Stimulated activated CD4-positive, alpha-beta T cell treated with anti-CD3 and anti-CD28 coated beads, Interleukin-12 subunit alpha, Interleukin-12 subunit beta, amount 100 ng/mL, for 24 hours (primary cell): ENCODE measurements at places on chromosomes 3 and 15.

DNA sequence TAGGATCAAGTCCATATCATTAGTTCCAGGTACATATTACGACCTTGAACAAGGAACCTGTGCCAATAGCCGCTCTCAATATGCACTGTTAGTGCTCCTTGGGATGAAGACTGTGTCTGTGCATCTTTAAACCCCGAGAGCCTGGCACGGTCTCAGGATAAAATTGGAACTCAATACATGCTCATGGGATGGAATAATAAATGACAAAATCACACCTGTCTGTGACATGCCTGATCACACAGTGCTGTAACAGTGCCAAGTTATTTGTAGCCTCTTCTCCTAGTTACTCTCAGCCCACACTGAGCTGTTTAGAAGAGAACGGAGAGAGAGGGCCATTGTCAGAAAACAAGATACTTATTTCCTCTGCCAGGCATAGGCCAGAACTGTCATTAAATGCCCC lies 82.2 kb downstream of the SSR3 start:
- no peak for DNase-seq

- no peak for DNase-seq
Measured at GRCh38 chr3:55875113-55875512, 388.0 kb upstream of the WNT5A start.

DNA sequence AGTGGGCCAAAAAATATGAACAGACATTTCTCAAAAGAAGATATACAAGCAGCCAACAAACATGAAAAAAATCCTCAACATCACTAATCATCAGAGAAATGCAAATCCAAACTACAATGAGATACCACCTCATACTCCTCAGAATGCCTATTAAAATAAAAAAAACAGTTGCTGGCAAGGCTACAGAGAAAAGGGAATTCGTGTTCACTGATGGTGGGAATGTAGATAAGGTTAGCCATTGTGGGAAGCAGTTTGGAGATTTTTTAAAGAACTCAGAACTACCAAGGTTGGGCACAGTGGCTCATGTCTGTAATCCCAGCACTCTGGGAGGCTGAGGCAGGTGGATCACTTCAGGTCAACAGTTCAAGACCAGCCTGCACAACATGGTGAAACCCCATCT lies 27.8 kb upstream of the C15orf40 start:
- DNase-seq, result no peak

- DNase-seq, result no peak
Measured at GRCh38 chr15:74982183-74982582, 13.2 kb upstream of the SCAMP5 start.

DNA sequence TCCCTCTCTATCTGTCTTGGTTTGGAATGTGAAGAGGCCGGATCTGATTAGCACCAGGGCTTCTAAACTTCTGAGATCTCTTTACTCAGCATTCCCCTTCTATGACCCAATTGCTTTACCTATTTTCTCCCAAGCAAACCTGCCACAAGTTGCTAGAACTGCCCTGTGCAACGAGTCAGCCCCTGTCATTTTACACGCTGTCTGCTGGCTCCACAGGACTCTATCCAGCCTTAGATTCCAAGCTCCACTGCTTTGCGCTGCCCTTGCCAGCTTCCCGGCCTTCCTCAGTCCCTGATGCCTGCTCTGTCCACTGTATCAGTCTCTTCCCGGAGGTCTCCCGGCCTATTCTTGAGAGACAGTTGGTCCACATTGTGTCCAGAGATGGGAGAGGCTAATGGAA lies 12.3 kb downstream of the CEP19 start:
- no peak for DNase-seq

- no peak for DNase-seq
Measured at GRCh38 chr3:133441867-133442270, 42.0 kb downstream of the BFSP2 start.

- DNase-seq, result no peak
Measured at GRCh38 chr3:113832477-113833164, 6.0 kb upstream of the GRAMD1C start.

DNA sequence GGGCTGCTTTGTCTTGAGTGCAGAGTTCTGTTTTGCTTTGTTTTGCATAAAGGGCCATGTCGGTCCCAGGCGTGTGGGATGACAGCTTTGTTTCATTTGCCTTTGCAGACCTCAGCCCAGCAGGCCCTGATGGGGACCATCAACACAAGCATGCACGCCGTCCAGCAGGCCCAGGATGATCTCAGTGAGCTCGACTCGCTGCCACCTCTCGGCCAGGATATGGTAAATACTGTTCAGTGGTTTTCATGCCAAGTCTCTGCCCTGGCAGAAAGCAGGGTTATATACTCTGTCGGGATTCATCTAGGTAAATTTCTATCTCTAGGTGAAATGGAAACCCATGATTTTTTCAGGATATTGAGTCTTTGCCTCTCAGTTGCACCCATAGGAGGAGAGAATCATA lies 343.9 kb upstream of the TPM1 start:
- DNase-seq, result no peak

- no peak for DNase-seq
Measured at GRCh38 chr3:106756901-106757300, 620.3 kb upstream of the CCDC54 start.

- no peak for DNase-seq
Measured at GRCh38 chr3:30643763-30644462, 37.5 kb downstream of the TGFBR2 start.

DNA sequence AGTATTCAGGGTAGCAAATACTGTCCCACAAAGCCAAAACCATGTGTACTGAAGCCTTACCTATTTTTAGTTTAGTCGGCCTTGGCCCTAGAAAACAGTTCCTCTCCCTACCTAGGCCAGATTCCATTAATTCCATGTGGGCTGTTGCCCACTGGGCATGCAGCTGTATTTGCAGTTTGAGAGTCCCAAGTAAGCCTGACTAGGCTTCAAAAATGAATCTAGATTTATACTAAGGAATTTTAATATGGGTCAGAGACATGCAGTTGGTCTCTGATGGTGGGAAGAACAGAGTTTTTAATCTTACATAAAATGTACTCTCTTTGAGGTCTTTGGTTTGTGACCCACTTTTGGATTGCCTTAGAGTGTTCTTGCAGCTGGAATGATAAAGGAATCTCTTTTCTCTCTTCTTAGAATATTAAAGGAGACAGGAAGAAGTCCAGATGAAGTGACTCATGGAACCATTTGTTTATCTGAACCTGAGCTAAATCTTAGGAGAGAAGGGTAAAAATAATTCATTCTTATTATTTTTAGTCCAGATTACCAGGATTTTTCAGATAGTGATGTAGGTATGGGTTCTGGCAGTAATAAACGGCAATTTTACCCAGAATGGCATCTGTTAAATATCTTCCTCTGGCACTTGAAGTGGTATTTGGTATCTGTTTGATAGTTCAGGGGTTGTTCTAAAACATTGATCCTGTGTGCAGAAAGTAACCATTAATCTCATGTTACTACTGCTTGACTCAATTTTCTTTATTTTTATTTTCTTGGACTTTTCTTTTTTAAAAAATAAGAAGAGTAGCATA lies 33.8 kb downstream of the GLCE start:
- DNase-seq, result no peak

- no peak for DNase-seq
Measured at GRCh38 chr3:34237946-34238345, 439.5 kb downstream of the PDCD6IP start.

GRCh38 chr15:63104727-63105126 lies 16.9 kb upstream of the LACTB start:
- no peak for DNase-seq

DNA sequence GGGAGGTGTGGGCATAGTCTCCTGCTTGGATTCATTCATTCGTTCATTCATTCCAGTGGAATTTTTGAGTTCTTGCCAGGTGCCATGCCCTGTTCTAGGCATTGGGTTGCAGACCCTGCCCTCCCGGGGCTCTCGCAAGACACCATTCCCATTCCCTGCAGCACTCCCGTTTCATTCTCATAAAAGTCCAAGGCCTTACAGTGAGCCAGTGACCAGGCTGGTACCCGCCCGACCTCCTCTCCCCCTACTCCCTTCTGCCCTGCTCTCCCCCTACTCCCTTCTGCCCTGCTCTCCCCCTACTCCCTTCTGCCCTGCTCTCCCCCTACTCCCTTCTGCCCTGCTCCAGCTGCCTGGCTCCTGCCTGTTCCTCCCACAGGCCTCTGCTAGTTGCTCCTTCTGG lies 41.9 kb downstream of the AMOTL2 start:
- DNase-seq, result no peak

DNA sequence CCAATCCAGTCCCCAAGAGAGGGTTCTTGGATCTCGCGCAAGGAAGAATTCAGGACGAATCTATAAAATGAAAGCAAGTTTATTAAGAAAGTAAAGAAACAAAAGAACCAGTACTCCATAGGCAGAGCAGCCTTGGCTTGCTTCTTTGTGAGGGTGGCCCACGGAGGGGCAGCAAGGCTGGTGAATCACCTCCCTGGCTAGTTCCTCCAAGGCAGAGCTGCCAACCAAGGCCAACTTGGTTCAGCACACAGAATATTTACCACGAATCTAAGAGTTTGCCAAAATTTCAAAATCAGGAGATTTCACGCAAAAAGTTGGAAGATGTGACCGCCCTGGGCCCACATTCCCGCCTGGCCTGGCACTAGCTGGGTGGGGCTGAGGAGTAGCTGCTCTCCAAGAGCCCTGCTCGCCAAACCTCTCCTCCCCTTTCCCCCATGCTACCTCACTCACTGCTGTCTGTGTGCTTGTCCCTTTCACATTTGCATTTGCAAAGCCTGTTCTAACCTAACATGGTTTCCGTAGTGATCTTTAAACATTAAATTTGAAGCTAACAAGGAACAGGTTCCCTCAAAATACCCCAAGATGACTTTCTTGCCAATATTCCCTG lies 26.2 kb upstream of the DCUN1D1 start:
- DNase-seq, result no peak

GRCh38 chr3:52120556-52121463 lies 33.4 kb downstream of the POC1A start:
- no peak for DNase-seq

- DNase-seq, result no peak
Measured at GRCh38 chr3:46565607-46566039, 479 bp downstream of the LRRC2 start.
